ENCODE measurements at places on chromosomes 16 and 17. TPM values are rescaled to one million over a fixed set of nuclear protein-coding genes. Genes with fewer than 3 reads are reported as not detected.

- DNase-seq, result no peak
Observed at GRCh38 chr17:43719578-43719977, 39.0 kb downstream of the SOST start.

GRCh38 chr16:48123104-48123788, 32.5 kb downstream of the ABCC12 start:
- no peak for DNase-seq

- DNase-seq, result no peak
Observed at GRCh38 chr16:67460961-67461360, 20.0 kb downstream of the ATP6V0D1 start.

GRCh38 chr16:57947261-57947660, 23.7 kb downstream of the CNGB1 start:
- no peak for DNase-seq

Gene PIRT
- not detected for total RNA-seq

DNA sequence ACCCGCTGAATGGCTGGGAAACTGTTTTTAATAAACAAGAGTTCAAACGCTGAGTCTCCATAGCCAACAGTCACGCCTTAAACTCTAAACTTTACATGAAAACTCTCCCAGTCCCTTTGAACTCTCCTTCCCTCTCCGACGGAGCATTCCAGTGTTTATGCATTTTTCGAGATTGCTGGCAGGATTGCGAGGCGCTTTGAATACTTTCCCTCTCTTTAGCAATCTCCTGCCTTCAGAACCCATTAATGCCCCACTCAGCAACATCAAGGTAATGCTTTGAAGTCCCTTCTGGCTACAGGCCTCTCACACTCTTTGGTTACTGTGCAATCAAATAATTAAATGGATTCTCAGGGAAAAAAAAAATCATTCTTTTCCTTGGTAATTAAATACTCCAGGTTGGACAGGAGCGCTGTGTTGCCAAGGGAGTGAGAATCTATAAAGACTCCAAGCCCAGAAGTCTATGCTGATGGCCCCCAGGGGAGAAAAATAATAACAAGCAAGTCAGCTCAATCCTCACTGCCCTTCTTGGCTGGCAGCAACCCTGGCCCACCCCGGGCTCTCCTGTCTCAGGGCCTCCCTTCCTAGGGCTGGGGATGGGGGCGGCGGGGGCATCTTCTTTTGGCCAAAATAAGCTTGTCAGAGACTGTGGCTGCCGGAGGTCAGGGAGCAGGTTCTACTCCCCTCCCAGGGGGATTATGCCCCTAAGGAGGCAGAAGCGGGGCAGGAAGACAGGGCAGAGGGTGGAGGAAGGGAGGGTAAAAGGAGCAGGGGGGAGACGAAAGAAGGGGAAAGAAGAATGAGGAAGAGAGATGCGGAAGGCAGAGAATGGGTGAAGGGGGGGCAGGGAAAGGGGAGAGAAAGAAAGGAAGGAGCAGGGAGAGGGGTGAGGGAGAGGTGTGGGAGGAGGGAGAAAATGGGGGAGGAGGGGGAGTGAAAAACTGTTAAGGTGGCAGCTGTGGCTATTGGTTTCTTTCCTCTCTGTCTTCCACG, 45.2 kb downstream of the AXIN2 start:
- no peak for DNase-seq

Gene VAT1L
- total RNA-seq, result 0.11 TPM

GRCh38 chr16:1470481-1471251, 4.2 kb downstream of the CLCN7 start:
- no peak for DNase-seq

GRCh38 chr16:69662901-69663300, 63.5 kb downstream of the NQO1 start:
- DNase-seq, result no peak

- no peak for DNase-seq
Observed at GRCh38 chr17:37259030-37259735, 116.6 kb upstream of the C17orf78 start.

DNA sequence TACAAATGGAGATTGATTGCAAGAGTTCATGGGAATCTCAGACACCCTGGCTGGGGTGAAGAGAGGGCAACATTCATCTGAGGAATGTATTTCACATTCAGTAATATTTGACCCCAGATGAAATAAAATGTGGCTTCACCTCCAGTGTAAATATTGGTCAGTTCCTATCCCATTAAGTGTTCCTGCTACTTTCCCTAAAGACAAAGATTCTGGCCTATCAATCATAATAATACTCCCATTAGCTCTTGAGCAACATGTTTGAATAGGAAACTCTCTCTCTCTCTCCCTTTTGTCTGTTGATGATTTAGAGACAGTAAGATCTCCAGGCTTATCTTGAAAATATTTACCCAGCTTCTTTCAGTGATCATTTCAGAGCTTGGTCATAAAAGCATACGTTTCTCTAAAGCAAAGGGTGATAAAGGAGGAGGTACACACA, 70.1 kb downstream of the KCNJ2 start:
- DNase-seq, result no peak

- DNase-seq, result no peak
Observed at GRCh38 chr17:29968271-29968670, 26.8 kb downstream of the EFCAB5 start.

Gene PRSS36
- 0.40 TPM for total RNA-seq

GRCh38 chr17:27558842-27559505, 72.0 kb upstream of the LGALS9 start:
- no peak for DNase-seq

Gene ARL5C
- total RNA-seq, result not detected

Gene DUSP3
- 17.4 TPM for total RNA-seq

GRCh38 chr16:87765473-87765775, 362 bp downstream of the KLHDC4 start:
- peak; percentile 56 for DNase-seq

Gene HAP1
- total RNA-seq, result not detected

DNA sequence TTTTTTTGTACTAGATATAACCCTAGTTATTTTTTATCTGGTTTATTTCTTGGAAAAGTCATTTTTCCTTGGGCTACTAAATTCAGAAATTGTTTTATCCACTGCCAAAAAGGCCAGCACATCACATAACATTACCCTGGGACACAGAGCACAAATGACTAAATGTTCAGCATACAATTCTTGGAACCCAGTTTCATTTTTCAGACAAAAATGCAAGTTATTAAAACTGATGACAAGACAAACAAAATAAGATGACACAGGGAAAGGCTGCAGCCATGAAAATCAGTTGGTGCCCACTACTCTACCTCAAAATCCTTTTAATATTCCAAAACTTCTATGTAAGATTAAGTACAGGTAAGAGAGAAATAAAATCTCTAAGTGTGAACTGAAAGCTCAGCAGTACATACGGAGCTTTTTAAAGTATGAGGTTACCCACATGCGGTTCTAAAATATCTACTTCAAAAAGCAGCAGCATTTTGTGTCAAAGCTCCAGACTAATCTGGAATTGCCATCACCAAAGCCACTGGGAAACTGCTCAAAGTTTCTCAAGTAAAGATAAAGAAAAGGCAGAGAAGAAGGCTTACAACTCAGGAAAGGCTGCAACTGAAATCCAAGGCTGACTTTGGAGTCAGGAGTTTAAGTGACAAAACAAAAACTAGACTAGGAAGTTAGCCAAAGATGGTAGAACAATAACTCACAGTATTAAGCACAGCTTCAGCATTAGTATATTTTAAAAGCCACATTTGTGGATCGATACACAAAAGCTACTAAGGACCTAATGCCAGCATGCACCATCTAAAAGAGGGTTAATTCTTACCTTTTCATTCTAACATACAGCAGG, 41.4 kb downstream of the AP1G1 start:
- DNase-seq, result no peak

DNA sequence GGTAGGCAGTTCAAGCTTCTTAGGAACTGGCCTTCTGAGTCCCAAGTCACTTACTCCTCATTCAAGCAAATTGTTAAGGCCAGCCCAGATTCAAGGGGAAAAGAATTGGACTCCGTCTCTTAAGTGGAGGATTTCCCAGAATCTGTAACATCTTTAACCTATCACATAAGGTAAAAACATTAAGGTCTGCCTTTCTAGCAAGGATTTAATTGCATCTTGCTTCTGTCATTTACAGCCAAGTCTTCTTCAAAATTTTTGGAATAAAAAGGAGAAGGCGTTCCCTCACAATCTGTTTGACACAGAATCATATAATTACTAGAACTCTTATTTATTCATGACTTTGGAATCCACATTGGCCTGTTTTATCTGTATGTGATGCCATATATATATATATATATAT, 56.5 kb upstream of the ADORA2B start:
- DNase-seq, result no peak

DNA sequence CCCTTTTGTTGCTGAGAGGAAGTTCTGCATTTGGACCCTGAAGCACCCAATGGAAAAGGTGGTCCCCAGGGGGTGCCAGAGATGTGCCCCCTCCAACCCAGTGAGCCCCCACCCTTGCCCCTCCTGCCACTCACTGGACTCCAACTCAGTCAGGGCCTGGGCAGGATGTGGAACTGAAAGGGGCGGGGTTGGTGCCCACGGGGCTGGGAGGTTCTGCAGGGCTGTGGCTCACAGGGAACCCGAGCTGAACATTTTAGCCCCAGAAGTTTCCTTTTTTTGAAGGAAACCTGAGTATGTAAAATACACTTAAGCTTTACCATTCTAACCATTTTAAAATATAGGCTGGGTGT, 15.8 kb upstream of the OGFOD3 start:
- no peak for DNase-seq

- no peak for DNase-seq
Observed at GRCh38 chr17:72684405-72685020, 408.0 kb downstream of the SLC39A11 start.

Gene TBC1D3L
- total RNA-seq, result 5.0 TPM

Gene TBC1D3
- total RNA-seq, result not detected

GRCh38 chr17:62572888-62573401, 54.5 kb upstream of the MRC2 start:
- no peak for DNase-seq

Gene TBC1D3H
- total RNA-seq, result not detected

Gene CCDC200
- total RNA-seq, result not detected

GRCh38 chr16:83118365-83118764, 491.6 kb downstream of the CDH13 start:
- DNase-seq, result no peak

DNA sequence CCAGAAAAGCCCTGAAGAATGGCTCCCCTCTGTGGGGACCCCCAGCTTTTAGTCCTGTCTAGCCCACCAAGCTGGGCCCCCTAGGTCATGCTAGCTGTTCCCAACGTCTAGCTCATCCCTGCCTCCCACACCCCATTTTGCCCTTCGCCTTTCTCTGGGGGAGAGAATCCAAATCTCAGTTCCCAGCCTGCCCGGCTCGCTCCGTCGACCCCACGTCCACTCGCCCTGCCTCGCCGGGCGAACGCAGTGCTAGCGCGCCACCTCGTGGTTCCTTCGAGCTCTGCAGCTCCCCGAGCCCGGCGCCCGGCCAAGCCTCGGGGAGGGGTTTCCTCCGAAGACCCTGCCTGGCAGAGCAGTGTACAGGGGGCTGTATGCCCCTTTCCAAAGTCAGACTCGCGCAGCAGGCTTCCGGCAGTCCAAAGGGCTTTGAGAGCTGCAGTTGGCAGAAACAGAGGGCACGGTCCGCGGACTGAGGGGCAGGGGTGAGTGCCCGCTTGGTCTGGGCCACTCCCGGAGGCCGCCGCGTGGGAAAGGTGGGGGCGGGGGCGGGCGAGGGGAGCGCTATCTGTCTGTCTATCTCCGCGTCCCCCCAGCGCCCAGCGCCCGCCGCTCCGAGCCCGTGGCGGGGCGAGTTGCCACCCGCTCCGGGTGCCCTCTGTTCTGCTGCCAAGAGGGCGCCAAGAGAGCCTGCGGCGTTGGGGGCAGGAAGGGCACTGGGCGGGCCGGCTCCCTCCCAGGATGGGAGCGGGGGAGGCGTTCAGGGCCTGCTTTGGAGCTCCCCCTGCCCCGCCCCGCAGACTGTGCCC, 1.7 kb upstream of the DLX3 start:
- DNase-seq, result peak; percentile 70

DNA sequence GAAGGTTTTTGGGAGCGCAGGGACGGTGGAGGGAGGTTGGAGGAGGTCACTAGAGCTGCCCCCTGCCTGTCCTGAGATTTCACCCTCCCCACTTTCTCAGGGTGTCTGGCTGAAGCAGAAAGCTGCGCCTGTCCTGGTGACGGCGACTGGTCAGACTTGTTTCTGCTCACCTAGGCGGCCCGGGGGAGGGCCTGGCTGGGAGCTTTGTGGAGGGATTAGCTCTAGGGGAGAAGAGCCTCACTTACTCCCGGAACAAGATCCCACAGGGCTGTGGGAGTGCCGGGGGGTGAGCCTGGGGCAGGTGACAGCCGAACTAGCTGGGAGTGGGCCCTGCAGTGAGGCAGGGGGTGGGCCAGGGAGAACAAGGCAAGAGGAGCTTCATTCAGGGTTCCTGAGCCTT, 11.5 kb downstream of the NHERF1 start:
- no peak for DNase-seq

Gene ITGAD
- total RNA-seq, result not detected

- DNase-seq, result no peak
Observed at GRCh38 chr16:76532188-76532973, 255.2 kb downstream of the CNTNAP4 start.

GRCh38 chr16:74901606-74902005, 83.3 kb downstream of the WDR59 start:
- DNase-seq, result no peak
